ENCODE measurements at places on chromosomes 6 and 20.

GRCh38 chr6:81636930-81637568 lies 115.4 kb downstream of the TENT5A start:
- no peak for DNase-seq

- no peak for DNase-seq
These were observed 311.6 kb downstream of the BMP7 start for GRCh38 chr20:56954797-56955196.

DNA sequence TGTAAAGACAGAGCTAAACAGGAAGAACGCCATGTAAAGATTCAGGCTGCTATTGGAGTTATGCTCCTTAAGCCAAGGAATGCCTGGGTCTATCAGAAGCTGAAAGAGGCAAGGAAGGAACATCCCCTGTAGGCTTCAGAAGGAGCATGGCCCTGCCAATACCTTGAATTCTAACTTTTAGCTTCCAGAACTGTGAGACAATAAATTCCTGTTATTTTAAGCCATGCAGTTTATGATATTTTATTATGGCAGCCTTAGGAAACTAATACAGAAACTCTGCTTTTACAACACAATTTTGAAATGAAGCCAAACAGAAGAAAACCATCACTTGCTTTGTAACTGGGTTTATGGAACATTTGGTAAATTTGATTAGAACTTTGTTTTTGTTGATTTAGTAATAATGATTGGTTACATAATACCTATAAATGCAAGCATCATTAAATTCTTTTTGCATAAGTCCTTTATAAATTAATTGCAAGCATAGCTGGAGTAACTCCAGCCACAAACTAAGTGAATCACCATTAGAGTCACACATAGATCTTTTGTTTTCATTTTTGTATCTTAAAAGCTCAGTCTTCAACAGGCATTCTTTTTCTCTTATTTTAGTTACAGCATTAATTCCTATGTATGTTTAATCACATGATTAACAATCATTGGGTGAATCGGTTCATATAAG lies 33.5 kb upstream of the TSPYL1 start:
- no peak for DNase-seq

GRCh38 chr6:107509506-107509905 lies 19.6 kb downstream of the SOBP start:
- DNase-seq, result no peak

- peak; percentile 57 for DNase-seq
These were observed 2.3 kb downstream of the ARID1B start for GRCh38 chr6:156779206-156780094.

DNA sequence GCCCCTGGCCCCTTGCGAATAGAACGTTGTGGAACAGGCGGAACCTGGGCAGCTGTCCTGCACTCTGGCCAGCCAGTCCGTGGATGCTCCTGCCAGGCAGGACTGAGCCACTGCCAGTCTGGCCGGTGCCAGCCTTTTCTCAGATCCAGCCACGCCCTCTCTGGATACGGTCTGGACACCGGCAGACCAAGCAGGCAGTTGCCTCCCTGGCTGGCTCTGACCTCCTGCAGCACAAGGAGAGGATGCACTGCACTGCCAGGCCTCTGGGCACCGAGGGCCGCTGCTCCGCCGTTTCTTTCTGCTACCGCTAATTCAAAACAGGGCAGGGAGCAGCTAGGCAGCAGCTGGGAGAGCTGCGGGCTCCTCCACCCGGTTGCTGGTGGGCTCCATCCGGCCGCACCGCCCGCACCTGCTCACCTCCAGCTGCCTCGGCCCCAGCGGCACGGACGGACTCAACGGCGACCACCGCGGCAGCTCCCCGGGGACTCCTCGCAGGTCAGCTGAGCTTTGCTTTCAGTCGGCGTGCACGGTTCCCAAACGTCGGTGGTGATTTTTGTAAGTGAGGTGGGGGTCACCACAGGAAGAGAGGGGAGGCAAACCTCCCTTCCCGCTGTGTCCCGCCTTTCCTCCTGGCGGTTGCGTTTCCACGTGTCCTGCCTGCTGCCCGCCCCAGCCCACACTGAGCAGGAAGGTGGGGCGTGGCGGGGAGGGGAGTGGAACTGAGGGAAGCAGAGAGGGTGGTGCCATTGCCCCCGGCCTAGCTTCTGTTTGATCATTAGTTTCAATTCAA lies 30.3 kb upstream of the AFDN start:
- no peak for DNase-seq

GRCh38 chr6:133315811-133316210 lies 74.7 kb downstream of the EYA4 start:
- DNase-seq, result no peak

- no peak for DNase-seq
These were observed 9.1 kb upstream of the YTHDF1 start for GRCh38 chr20:63225082-63225454.

DNA sequence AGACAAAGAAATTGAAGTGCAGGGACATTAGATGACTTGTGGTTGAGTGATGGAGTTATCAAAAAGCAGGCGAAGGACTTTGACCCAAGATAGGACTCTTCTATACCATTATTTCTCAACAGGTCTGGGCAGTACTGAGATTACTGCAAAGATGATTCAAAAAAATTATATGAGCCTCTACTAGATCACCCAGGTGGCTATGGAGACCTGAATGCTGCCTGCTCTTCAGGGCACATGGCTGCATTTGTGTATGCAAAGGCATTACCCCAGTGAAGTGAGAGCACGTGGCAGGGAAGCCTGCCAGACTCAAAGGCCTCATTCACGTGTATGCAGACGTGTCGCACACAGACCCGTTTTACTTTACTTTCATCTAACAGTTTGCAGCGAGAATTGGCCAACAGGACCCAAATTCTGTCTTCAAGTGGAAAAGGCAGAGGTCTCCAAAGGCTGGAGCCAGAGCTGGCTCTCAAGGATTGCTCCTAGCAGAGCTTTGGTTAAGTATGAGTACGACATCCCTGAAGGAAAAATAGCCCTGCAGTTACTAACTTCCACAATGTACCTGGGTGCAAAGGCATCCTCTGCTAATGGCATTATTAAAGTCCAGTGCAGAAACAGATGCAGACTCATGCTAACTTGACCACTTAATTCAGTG lies 113.8 kb upstream of the ARMC2 start:
- no peak for DNase-seq
